ENCODE measurements at places on chromosomes 7 and 10.

DNA sequence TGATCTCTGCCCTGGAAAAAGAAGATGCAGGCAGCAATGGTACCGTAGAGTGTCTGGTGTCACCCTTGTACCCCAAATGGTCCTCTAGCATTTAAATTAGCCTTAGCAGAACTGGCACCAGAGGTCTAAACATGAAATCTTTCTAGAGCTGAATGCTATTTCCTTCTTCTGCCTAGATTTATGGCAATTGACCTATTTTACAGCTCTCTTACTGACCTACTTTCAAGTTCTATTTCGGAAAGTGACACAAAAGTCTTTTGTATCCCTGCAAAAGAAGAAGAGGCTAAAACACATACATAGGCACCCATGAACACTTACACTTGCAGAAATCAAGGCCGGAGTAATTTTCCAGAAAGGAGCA is 10.1 kb upstream of the ADAM12 start:
- no peak for DNase-seq

DNA sequence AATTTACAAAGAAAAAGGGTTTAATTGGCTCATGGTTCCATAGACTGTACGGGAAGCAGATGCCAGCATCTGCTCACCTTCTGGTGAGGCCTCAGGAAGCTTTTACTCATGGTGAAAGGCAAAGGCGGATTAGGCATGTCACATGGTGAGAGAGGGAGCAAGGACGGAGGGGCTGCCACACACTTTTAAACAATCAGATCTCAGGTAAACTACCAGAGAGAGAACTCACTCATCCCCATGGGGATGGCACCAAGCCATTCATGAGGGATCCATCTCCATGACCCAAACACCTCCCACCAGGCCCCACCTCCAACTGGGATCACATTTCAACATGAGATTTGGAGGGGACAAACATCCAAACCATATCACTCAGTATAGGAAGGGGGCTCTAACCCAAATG is 183.9 kb downstream of the COBL start:
- DNase-seq: no peak

DNA sequence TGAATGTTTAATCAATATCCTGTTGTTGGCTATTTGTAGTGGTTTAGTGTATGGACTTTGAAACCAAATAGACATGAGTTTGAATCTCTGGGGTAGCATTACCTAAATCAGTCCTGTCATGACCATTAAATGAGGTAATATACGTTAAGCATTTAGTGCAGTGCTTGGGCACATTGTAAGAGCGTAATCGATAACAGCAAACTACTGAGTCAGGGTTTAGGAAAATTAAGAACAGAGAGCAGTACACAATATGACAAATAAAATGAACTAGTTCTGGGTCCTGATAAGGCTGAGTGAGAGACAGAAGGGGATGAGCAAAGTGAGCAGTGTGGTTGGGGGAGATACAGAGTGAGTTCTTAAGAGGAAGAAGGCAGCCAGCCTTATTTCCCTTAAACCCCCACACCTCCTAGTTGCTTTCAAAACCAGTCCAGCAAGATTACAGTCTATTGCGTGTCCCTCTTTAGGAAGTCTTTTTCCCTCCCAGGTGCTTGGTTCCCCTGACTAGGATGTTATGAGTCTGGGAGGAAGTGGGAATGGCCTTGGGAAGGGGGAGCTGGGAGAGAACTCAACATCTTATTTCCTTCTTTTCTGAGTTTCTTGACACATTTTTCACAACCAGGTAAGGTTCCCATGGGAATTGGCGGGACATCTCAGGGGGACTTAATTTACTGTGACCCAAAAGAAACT is 171.0 kb downstream of the SND1 start:
- DNase-seq: no peak

GRCh38 chr7:149624006-149624405 is 126.4 kb upstream of the ZNF746 start:
- peak; percentile 39 for DNase-seq

DNA sequence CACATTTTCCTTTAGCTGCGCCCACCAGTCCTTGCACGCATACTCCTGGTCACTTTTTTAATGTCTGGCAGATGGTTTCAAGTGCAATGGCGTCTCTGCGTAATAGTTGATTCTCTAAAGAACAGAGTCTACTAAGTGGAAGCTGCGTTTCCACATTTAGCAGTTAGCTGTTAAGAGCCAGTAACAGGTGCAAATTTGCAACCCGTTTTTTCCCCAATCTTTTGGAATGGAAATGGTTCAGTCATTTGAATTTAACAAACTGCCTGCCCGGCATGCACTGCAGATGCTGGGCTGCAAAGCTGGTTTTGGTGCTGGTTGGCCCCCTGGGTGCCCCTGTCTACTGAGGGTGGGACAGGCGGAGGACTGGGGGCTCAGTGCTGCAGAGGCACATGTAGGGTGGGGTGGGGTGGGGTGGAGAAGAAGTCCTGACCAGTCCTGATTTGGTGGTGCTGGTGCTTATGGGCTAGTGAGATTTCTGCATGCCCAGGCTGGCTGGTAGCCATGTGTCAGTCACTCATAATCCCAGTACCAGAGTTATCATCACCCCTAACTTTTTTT is 43.9 kb downstream of the CUX1 start:
- no peak for DNase-seq

- no peak for DNase-seq
Observed at GRCh38 chr10:11560076-11560709, 51.3 kb downstream of the USP6NL start.

- DNase-seq: no peak
Observed at GRCh38 chr7:135247746-135248471, 14.3 kb downstream of the STRA8 start.

- DNase-seq: no peak
Observed at GRCh38 chr7:44386139-44386913, 60.9 kb upstream of the CAMK2B start.

DNA sequence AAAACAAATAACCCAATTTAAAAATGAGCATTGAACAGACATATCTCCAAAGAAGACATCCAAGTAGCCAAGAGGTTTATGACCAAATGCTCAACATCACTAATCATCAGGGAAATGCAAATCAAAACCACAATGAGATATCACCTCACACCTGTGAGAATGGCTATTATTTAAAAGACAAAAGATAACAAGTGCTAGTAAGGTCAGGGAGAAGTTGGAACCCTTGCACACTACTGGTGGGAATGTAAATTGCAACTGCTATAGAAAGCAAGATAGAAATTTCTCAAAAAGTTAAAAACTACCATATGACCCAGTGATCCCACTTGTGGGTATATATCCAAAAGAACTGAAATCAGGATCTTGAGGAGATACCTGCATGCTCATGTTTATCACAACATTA is 49.5 kb downstream of the SGMS1 start:
- DNase-seq: no peak

DNA sequence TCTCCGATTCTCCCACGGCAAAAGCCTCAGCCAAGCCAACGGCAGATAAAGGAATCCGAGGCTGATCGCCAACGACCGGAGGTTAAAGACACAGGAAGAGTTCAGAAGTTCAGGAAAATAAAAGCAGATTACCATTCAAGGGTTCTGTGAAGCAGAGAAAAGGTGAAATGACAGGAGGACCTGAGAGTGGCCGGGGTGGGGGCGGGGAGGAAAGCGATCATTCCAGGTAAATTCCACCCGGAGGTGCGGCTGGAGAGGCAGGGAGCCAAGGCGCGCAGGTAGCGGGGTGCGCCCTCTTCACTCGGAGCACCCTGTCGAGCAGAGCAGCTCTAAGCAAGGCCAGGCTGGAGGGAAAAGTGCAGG is 35.3 kb upstream of the SEPHS1 start:
- DNase-seq: no peak

DNA sequence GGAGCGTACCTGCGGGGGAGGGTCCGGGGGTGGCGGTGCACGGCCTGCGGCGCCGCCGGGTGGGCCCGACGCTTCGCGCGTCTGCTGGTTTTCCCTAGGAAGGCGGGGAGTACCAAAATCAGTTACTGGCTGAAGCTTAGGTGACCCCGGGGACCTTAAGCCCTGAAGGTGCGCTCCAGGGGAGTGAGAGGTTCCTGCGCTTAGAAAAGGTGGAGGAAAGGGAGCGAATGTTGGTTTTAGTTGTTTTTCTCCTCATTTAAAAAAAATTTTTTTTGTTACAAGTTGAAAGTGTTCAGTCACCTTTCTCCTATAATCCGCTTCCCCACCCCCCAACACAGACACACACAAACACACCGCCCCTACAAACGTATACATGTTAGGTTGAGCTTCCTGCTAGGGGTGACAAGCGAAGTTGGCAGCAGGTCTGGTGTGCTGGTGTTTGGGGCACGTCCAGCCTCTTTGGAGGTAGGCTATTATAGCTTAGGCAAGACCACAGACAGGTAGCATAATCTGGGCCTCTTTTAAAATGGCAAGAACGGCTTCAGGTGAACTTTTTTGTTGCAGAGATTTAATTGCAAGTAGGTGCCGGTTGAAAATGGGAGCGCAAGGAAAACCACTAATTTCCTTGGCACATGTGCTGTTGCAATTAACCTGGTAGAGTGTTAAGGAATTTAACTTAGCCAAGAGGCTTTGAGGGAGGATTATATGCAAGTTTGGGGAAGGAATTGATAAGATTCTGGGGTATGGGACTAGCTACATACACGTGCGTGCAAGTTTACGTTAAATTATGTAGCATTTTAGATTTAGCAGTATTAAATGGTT is 945 bp downstream of the ADD3 start:
- DNase-seq: no peak
